ENCODE measurements at places on chromosomes 4 and X.
A peak's percentile ranks its signal among the peaks of the same experiment; 100 is the strongest.

DNA sequence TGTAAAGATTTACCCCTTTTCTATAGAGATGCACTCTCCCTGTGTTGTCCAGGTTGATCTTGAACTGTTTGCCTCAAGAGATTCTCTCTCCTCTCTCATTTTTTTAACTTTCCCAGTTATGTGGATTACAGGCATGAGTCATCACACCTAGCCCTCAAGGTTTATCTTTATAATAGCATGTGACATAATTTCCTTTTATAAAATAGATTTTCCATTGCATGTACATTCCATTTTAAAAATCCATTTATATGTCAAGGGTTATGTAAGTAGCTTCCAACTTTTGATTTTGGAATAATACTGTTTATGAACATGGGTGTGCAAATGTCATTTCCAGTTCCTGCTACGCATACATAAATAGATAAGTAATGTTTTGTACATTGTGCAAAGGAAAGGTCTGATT lies 20.6 kb downstream of the ZNF721 start:
- DNase-seq: no peak

DNA sequence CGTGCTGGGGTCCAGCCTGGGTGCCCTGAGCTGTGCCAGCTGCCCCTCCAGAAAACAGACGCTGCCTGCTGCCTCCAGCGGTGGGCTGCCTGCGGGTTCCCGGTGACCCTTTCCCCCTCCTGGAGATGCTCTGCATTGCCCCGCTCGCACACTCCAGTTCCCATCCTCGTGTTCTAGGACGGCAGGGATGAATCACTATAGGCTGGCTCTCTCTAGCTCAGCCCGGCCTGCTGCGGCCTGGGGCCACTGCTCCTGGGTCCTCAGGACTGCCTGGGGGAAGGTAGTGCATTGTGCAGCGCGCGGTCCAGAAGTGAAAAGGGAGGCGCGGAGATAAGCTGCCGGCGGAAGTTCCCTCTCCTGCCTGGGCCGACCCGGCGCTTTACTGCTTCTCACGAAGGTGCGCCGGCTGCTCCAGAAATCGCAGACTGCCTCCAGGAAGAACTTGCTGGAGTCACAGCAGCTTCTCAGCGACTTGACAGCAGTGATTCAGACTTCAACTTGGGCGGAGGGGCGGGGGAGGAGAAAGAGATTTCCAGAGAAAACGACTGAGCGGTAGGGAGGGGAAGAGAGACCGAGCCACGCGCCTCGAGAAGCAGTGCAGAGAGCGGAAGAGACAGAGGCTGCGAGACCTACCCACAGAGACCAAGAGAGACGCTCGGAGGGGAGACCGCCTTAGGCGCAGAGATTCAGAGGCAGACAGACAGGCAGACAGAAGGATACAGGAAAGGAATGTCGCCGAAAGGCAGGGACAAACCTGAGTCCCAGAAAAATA lies 6.7 kb upstream of the MSX1 start:
- no peak for DNase-seq

DNA sequence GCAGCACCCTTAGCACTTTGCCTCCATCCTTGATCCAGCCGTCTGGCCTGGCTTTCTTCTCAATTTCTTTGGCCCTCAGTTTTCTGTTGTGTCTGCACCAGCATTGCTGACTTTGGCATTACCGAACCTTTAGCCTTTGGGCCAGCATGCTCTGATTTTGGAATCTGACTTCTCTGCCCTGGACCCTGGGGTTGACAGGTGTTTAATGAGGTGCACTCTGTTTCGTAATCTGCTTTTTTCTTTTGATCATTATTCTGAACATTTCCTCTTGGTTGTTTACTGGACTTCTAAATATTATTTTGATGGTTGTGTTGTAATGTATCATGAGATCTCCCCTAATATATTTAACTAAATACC lies 71.5 kb upstream of the ENPP6 start:
- DNase-seq: no peak

DNA sequence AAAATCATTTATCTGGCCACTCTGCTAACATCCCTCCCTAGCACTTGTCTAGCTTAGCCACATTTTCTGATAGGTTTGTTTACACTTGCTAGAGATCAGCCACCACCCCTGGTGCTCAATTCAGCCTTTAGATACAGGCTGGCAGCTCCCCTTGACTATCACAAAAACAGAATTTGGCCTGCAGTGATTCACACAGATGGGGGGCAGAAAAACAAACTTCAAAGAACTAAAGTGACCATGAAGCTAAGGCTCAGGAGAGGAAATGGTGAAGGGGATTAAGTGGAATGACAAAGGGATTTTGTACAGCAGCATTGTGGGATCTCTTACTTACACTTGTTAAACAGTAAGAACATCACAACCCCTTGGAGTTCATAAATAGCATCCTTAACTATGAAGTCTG lies 1718.0 kb upstream of the PCDH7 start:
- no peak for DNase-seq

DNA sequence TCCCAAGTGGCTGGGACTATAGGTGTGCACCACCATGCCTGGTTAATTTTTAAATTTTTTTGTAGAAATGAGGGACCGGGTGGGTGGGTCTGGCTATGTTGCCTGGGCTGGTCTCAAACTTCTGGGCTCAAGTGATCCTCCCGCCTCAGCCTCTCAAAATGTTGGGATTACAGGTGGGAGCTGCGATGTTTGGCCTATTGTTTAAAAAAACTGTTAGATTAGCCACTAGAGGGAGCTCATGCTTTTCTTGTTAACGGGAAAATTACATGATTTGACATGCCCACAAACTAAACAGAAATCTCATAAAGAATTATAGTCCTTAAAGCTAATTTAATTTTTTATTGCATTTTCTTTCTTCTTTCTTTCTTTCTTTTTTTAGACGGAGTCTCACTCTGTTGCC lies 5.0 kb upstream of the SDAD1 start:
- DNase-seq: peak; percentile 37

- DNase-seq: peak; percentile 6
These were observed 180.7 kb downstream of the CEP135 start for GRCh38 chr4:56129431-56129861.

DNA sequence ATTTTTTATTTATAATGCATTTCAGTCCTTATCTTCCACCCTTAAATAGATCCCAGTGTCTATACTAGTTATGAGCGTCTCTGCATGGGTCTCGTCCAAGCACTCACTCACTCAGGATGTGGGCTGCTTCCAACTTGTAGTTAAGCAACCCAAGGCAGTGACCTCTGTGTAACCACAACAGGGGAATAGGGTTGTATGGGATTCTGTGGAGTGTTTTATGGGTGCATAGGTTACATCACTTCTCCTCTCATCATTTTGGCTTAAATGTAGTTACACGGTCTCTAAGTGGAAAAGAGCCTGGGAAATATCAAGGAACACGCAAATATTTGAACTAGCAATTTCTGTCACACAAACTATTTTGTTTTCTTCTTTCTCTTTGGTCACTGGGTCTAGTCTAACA lies 931.0 kb downstream of the STIM2 start:
- no peak for DNase-seq

DNA sequence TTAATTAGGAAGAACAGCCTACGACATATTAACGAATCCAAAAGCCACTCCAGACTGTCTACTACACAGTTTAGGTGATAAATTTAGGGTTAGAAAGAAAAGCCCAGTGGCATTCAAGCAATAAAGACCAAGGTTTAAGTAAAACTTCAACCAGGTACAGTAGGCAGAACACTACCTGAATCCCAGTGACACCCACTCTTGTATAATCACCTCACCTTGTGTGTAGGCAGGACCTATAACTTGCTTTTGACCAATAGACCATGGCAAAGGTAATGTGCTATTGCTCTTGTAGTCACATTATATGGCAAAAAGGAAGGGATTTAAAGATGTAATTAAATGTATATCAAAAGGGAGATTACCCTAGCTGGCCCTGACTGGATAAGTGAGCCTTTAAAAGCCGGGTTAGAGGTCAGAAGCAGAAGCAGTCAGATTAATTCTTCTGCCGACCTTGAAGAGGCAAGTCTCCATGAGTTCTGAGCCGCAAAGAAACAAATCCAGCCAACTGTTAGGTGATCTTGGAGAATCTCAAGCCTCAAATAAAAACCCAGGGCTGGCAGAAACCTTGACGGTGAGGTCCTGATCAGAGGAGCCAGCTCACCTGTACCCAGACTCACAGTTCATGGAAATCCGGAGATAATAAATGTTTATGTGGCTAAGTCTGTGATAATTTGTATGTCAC lies 8.8 kb downstream of the FSTL5 start:
- no peak for DNase-seq
